ENCODE measurements at places on chromosomes 2 and 18.

- DNase-seq = no peak
Observed at GRCh38 chr2:212842544-212843185, 304.1 kb upstream of the ERBB4 start.

DNA sequence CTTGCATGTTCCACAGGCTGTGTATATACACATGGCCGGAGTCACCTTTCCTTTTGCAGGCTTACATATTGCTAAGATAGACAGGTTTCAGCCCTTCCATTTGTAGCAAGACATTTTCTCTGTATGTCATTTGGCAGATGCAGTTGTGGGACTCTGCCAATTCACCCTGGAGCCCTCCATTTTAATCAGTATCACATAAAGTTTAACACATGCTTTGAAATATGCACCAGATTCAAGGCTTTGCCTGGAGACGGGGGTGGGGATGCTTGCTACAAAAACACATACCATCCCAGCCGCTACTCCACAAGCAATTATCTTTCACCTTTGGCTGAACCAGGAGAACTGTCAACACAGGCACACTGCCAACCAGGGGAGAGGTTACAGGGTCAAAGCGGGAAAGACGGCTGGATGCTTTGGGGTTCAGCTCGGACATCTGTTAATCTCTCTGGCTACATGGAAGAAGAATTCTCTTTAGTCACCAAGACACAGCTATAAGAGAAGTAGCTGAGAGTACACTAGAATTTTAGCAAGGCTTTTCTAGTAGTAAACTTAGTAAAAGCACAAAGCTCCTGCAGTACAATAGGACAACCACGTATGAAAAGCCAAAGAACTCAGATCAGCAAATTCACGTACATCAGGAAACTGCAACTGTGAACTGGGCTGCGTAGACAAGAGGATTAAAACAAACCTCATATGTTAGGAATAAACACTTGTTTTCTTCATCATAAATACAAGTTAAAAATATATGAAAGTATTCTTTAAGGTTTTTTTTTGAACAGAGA is 130.9 kb downstream of the EXOC6B start:
- no peak for DNase-seq

DNA sequence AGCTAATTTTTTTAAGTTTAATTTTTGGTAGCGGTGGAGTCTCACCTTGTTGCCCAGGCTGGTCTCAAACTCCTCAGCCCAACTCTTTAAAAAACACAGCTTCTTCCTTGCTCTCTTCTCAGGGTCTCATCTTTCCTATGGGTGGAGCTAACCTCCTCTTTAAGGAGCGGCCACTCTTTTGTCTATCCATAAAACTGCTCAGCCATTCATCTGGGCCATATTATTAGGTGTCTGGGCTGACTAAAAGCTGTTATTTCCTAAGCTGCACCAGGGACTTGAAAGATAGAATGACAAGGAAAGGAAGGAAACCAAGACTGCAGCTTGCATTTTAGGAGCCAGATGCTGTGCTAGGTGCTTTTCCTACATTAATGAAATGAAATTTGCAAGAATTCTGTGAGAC is 35.8 kb upstream of the THOC1 start:
- no peak for DNase-seq

DNA sequence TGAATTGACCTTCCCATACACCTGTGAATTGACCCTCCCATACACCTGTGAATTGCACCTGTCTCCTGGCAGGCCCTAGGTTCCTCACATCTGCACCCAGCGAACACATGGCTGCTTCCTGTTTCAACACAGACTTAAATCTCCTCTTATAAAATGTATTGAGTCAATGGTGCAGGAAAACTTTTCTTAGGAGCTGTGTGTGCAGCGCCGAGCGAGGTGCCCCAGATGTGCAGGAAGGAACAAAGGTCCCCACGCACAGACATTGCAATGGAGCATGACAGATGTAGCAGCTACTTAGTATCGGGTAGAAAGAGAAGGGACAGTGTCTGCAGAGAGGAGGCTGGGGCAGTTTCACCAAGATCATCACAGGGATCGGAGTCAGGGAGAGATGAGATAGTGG is 85.5 kb upstream of the PXDN start:
- DNase-seq = no peak

DNA sequence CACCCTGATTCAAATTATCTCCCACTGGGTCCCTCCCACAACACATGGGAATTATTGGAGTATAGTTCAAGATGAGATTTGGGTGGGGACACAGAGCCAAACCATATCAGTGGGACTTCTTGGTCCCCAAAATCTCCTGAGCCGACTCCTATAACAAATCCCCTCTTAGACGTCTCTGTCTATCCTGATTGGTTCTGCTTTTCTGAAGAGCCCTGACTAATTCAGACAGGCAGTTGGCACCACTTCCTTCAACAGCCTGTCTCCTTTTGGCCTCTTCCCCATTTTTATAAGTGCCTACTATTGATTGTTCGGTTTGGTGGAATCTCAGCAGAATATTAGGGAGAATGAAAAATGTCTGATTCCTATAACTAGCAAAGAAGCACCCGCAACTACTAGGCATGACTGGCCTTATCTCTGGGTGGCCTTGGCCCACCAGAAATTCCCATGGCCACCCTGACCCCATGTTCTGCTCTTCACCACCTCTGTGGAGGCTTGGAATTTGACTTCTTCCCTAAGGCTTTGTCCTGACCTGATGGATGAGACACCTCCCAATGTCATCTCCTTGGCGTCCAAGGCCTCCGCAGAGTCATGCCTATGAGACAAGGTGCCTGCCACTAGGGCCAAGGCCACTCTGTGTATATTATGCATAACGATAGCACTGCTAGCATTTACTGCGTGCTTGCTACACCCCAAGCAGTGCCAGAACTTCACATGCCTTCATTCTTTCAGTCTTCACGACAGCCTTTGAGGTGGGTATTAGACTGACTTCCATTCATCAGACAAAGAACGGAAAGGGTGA is 218.9 kb upstream of the COPS8 start:
- DNase-seq = no peak

DNA sequence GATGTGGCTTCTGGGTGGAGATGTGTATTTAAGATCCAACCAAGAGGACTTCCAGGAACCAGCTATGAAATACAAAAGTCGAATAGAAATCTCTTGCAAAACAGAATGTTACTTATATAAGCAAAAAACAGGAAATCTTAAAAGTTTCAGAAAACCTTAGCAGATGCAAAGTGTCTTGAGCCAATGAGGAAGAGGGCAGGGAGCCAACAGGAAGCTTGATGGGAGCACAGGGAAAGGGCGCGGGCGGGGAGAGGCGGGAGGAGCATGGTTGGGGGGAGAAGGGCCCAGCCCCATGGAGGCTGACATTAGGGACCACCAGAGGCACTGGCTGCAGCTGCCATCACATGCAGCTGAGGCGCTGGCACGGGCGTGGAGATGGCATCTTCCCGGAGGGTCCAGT is 203.3 kb downstream of the SNTG2 start:
- DNase-seq = no peak

- no peak for DNase-seq
Observed at GRCh38 chr2:182103526-182103925, 117.9 kb downstream of the PPP1R1C start.

GRCh38 chr2:128494307-128494639 is 175.6 kb upstream of the HS6ST1 start:
- no peak for DNase-seq

GRCh38 chr2:199972088-199972626 is 16.8 kb downstream of the MAIP1 start:
- DNase-seq = no peak

GRCh38 chr2:136207665-136208064 is 89.7 kb upstream of the CXCR4 start:
- no peak for DNase-seq

Measured in stimulated activated CD8-positive, alpha-beta memory T cell treated with anti-CD3 and anti-CD28 coated beads, Interleukin-15, amount 100 ng/mL, for 24 hours (primary cell).